Stimulated activated CD4-positive, alpha-beta T cell treated with anti-CD3 and anti-CD28 coated beads, Interleukin-1b, Interleukin-23, amount 100 ng/mL, for 1 hour (primary cell): ENCODE measurements at places on chromosomes 4 and X.

- no peak for DNase-seq
Measured at GRCh38 chrX:40415675-40416074, 165.1 kb upstream of the ATP6AP2 start.

GRCh38 chr4:116478343-116478742 is 607.0 kb downstream of the TRAM1L1 start:
- no peak for DNase-seq

DNA sequence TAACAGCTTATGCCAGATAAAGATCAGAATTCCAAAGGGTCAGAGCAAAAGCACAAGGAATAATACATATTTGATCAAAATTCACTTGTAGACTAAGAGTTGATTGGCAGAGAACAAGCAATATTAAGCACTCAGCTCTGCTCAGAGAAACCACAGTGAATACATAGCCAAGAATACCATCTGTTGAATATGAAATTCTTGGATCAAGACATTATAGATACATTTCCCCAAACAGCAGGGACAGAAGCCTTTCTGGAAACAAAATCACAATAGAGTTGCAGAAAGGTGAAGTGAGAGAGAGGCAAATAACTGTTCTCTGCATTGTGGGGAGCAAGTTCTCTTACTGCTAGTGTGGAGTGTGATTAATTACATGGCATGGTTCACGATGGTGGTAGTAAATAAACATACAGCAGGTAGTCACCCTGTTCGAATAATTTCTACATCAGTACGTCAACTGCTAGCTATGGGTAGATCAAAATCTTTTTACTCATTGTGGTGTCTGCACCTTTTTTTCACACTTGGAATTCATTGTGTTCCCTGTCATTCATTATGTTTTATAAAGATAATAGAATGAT is 366.7 kb downstream of the PCDH7 start:
- no peak for DNase-seq

DNA sequence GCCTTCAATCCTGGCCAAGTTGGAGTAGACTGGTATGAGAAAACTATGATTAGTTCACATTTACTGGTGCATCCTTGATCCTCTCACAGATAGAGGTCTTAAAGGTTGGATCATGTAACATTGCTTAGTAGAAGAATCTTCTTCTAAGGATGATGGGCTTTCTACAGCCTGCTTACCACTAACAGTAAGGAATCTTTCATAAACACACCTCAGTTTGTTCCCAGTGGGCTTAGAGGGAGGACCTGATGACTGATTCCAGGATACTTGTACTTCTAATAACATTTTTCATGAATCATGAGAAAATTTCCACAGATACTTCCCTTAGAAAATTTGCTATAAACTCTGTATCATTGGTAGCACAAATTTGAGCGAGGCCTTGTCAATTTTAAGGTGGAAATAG is 40.6 kb downstream of the CCNI start:
- DNase-seq, result no peak

DNA sequence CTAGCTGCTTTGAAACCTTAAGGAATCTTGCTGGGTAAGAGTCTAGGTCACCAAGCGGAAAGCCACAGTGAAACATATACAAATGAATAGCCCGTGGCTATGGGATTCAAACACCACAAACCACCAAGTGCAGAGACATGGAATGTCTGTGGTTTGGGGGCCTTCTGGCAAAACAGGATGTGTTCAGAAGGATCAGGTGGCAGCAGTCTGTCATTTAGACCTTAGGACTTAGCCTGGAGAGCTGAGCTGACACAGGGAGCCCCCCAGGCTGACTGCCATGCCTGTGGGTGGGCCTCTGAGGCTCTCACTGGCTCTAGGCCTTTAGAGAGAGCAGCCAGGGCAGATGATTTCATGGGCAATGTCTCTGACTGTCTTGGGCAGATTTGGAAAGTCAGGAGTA is 225.6 kb downstream of the FBXW7 start:
- DNase-seq, result no peak

GRCh38 chr4:182640932-182641331 is 276.3 kb downstream of the DCTD start:
- no peak for DNase-seq

DNA sequence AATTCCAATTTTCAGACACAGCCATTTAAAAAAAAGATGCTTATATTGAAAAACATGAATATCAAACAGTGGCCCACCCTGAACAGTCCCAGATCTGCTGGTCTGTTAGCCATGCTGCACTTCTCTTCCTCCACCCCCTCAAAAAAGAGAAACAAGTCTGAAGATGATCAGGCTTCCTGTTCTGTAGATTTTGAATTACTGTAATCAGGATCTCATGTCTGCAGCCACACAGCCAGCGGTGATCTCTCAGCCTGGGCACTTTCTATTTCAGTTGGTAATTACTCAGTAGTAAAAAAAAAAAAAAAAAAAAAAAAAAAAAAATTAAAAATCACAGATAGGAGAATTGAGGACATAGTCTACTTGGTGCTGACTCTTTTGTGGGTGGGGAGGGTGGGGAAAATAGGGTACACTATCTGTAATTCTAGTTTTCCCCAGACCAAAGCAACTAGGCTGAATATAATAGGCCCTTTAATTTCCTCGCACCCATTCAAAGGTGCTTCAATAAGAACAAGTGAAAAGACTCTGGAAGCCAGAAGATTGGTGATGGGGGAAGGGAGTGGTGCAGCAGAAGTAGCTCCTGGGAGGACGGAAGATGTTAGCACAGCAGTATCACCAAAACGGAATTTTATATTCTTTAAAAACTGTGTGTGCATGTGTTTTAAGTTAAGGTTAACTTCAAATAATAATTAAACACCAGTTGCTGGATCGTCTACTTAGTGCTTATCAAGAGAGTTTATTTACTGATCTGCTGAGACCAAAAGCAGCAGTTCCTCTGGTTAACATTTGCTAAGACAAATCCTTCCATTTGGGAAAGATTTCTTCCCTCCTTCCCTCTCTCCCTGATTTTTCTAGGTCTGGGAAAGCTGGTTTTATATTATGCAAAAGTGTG is 47.0 kb downstream of the SPRY1 start:
- no peak for DNase-seq

- DNase-seq, result no peak
Measured at GRCh38 chr4:54054501-54054900, 9.9 kb downstream of the CHIC2 start.

DNA sequence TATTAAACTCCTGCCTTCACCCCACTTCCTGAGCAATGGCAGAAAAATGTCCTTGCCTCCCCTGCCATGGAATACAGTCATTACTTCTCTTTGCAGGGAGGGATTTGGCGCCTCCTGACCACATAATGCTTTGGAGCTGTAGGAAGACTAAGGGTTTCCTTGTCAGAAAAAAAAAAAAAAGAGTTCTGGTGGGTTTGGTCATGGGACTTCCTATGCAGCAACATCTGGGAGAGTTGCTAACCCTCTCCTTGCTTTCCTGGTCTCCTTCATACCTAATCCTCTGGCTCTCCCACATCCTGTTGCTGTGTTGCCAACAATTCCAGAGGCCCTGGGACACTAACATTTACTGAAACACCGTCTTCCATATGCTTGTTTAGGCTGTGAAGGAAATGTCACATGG is 75.1 kb upstream of the MBNL3 start:
- no peak for DNase-seq

- no peak for DNase-seq
Measured at GRCh38 chrX:16828124-16828908, 41.8 kb downstream of the RBBP7 start.

- no peak for DNase-seq
Measured at GRCh38 chrX:129600981-129601424, 53.8 kb downstream of the APLN start.

GRCh38 chr4:2168469-2169319 is 73.2 kb downstream of the HAUS3 start:
- DNase-seq, result no peak

DNA sequence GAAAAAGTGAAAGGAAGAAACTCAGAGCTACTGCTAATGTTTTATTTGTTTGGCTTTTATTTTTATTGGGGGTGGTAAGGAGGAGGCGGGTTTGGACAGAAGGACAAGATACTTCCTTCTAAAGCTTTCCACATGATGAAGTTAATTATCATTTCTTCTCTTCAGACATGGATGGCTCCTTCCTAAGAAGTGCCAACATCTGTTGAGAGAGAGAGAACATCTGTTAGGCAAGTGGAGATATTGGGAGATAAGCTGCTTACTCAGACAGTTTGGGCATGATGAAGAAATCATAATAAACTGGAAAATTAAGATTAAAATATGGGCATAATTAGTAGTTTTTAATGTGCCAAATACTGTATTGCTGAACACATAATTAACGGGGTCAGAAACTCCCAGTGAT is 535.7 kb upstream of the INTU start:
- DNase-seq, result no peak
